ENCODE measurements at places on chromosomes 7 and 10.

GRCh38 chr7:117929237-117929636, 56.0 kb upstream of the CTTNBP2 start:
- no peak for DNase-seq

DNA sequence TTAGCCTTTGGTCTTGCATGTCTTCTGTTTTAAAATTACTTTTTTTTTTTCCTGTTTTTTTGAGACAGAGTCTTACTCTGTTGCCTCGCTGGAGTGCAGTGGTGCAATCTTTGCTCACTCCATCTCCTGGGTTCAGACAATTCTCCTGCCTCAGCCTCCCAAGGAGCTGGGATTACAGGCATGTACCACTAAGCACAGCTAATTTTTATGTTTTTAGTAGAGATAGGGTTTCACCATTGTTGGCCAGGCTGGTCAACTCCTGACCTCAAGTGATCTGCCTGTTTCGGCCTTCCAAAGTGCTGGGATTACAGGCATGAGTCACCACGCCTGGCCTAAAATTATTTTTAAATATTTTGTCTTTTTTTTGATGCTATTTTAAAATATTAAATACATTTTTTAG, 38.5 kb downstream of the MLLT10 start:
- DNase-seq = no peak

DNA sequence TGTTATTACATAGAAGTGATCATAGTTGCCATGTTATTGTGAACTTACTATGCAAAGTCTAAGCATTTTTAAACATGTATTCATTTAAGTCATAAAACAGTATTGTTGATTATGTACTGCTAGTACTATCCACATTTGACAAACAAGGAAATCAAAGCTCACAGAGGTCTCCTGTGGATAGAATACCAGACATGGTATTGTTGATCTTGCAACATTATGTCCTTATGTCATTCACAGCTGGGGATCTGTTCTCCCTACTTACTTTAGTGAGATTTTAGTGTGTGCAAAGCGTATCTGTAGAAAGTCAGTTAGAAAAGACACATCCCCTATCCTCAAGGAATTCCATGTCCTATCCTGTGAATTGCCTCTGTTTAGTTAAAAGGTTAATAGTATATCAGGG, 106.1 kb downstream of the SND1 start:
- no peak for DNase-seq

GRCh38 chr7:70458745-70459144, 673.2 kb upstream of the GALNT17 start:
- no peak for DNase-seq

- DNase-seq = no peak
Measured at GRCh38 chr10:456486-456885, 233.0 kb downstream of the DIP2C start.

- DNase-seq = no peak
Measured at GRCh38 chr10:96692427-96692826, 27.9 kb downstream of the PIK3AP1 start.

DNA sequence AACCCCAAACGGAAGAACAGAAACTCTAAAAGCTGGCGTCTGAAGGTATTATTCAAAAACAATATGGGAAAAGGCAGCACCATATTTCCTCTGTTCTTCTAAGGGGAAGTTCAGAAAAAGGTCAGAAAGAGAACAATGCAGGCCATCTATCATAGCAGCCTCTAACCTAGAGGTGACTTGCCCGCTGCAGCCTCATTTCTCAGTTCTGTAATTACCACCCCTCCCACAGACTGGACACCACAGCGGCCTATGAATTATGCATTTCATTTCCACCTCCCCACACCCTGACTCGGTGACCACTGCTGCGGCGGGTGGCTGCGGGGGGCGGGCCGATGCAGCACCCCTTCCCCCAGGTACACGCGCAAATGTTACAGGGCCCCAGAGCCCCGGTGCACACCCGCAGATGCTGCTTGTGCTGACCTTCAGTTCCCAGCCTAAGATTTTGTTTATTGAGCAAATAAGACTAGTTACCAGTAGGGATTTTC, 125.5 kb downstream of the CLEC2L start:
- DNase-seq = no peak

- DNase-seq = no peak
Measured at GRCh38 chr10:37654466-37654865, 202.9 kb downstream of the ZNF248 start.

DNA sequence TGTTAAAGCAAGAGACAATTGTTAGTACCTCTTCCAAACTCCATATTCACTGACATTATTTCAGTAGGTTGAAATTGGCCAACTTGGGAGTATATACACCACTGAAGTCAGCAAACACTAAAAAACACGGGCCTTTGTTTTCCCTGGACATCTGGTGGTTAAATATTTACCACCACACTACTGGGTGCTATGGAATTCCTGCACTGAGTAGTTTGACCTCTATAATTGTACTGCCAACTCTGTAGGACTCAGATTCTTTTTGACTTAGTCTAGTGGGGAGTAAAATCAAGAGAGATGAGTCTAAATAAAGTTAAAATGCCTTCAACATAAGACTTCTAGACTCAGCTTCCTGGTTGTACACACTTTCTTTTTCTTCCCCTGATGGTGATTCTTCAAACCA, 41.3 kb upstream of the TES start:
- no peak for DNase-seq

DNA sequence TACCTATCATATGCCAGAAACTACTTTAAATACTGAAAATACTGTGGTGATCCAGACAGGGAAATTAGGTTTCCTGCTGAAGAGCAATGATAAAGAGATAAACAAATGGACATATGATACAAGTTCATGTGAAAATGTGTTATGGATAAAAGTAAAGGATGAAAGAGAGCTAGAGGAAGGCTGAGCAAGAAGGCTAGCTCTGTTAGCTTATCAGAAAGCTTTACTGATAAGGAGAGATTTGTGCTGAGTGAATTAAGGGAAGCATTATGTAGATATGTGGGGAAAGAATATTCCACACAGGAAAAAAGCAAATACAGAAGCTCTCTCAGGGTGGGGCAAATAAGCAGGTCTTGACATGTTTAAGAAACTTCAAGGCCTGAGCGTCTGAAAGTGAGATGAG, 308.4 kb downstream of the HDAC9 start:
- no peak for DNase-seq

All from stimulated activated CD4-positive, alpha-beta T cell treated with anti-CD3 and anti-CD28 coated beads, TNF-alpha, amount 100 ng/mL, for 24 hours (primary cell).